ENCODE measurements at places on chromosomes 11 and 22.

DNA sequence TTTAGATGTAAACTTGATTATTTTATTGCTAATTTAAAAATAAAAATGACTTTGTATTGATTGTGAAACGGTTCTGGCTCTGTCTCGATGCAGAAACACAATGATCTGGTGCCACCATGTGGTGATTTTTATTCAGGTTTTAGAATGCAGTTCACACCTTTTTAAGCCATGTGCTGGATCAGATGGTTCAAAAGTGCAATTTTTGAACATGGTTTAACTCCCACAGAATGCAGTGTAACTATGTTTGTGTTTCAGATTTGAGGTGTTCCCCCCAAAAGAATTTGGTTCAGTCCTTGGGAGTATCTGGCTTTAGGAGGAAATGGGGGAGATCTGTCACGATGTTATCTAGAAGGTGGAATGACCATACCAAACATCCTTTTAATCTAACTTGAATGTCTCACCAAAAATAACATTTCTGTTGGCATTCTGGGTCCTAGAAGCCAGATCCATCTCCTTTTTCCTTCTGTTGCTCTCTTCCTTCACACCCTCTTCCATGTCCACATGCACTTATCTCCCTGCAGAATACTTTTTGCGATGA lies 7.9 kb downstream of the MRPL16 start:
- no peak for DNase-seq

DNA sequence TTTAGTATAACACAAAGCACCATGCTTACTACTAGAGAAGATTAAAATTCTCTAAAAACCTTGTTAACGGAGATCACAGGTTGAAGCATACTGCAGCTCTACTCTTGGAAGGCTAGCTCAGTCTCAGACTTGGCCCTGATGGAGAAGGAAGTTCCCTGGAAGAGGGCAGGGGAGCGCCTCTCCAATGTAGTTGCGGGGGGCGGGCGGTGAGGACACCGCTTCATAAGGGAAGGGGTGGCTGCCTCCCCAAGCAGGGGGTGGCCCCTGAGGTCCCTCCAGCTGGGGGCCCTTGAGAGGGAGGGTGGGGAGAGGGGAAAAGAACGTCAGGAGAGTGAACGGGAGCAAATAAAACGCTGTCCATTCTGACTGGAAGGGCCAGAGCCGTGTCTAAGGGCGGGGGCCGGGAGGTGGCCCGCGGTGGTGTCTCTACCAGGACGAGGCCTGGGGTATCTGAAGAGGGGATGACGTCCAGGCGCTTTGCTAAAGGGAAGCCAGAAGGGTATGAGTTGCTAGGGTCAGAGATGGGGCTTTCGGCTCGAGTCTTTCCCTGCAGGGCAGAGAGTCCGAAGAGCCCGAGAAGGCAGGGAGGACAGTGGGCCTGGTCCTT lies 553 bp upstream of the USP47 start:
- no peak for DNase-seq

DNA sequence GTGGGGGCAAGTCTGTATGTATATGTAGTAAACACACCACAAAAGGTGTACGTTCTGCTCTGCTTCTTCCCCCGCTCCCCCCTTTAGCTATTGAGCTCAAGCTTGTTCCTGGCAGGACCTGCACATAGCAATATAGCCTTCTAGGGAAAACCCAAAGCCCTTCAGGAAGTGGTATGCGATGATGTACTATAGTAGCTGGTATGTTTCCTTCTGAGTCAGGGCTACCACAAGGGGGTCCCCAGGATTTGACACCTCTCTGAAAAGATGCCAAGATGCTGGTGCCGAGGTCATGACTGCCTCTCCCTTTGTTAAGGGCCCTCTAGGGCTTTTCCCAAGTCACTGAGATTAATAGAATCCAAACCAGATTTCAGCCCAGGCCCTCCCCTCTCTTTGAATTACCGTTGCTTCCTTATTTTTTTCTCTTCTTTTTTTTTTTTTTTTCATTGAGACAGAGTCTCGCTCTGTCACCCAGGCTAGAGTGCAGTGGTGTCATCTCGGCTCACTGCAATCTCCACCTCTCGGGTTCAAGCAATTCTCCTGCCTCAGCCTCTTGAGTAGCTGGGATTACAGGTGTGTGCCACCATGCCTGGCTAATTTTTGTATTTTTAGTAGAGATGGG lies 268.4 kb downstream of the ETS1 start:
- DNase-seq, result no peak

DNA sequence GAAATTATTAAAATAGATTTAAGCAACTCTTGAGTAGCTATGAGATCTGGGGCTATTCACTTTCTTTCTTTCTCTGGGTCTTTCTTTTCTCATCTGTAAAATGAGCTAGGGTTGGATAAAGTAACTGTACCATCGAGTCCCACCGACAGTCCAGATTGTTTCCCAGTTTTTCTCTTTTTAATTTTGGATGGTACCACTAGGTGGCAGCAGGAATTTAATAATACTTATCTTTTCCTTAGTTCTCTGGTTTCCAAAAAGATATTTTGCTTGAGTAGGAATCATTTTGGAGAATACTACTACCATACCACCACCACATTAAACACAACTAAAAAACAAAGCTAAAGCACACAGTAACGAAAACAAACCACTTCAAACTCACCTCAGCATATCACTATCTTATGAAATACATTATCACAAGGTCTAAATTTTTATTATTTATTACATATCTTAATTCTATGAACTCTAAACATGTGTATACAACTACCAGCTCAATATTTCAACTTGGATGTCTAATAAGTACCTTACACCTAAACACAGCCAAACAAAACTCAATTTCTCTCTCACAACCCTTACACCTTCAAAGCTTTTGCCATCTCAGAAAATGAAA lies 584.0 kb downstream of the KCNA4 start:
- peak; percentile 30 for DNase-seq

GRCh38 chr11:3893311-3893710 lies 37.8 kb downstream of the STIM1 start:
- no peak for DNase-seq

GRCh38 chr22:39283322-39284141 lies 35.9 kb downstream of the RPL3 start:
- no peak for DNase-seq

Data from NCI-H1048 (cell line).